ENCODE measurements at places on chromosomes 3 and 15. TPM values are rescaled to one million over a fixed set of nuclear protein-coding genes. Genes with fewer than 3 reads are reported as not detected.

DNA sequence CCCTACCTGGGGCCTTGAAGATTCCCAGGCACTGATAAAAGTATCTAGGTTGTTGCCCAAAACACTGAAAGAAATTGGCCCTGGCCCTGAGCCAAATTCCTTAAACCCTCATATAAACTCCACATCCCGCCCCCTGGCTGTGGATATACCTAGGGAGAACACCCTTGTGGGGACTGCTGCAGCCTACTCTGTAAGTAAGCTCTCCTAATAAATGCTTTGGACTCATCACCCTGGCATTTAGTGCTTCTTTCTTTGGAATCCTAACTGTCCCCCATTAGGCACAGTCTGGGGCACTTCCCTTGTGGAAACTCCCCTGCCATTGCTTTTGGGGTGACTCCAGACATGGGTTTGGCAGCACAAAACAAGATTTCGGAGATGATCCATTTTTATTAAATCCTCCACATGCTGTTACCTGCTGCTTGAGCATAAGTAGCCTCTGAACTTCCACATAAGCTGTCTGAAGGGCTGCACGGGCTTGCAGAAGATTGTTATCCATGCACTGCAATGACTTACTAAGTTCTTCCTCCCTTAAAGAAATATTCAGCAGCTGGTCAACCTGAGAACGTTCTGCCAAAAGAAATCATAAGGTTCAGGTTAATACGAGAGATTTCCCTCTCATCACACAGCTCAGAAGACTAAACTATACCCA lies 46.4 kb downstream of the ZNF106 start:
- DNase-seq, result no peak

The XIRP1 gene
- 263 TPM for total RNA-seq

DNA sequence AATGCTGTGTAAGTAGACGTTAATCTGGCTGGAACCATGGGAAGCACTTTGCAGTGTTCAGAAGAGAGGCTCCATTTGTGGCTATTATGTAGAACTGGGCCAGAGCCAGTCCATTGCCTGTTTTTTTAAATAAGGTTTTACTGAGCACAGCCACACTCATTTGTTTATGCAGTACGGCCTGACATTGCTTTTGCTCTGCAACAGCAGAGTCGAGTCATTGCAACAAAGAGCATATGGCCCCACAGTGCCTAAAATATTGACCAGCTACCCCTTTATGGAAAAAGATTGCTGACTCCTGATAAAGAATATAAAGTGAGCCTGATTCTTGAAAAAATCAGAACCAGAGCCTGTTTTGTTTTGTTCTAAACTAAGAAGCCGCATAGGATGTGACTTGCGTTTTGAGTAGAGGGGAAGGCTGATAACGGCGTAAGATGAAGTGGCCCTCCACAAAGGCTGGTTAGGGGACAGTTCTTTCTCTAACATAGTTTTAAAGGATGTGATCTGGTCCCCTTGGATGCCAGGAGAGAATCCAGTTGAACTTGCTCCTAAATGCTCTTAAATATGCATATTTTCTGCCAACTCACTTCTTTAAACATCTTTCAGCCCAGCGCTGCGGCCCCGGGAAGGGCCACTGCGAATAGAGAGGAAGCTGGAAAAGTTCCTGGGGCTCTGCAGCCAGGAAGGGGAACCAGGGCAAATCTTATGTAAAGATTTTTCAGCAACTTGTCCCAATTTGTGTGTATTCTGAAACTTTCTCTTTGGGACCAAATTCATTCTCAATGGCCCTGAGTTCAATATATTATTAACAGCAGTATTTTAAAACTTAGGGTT lies 64.5 kb downstream of the GLDN start:
- DNase-seq, result no peak

DNA sequence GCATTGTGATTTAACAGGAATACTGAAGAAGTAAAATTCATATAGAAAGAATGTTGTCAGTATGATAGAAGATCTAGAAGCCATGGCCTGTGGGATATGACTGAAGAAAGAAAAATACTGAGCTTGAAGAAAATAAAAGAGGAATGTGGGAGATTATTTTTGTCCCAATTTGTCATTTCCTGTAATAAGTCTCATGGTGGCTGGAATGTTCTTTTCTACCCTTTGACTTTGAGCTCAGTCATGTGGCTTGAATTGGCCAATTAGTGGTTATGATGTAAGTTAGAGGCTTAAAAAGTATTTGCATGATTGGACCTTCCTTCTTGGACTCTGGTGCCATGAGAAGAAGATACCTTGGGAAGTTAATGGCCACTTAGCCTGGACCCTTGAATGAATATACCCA lies 14.1 kb downstream of the APH1B start:
- DNase-seq, result no peak

GRCh38 chr3:42164656-42165055 lies 73.5 kb downstream of the TRAK1 start:
- DNase-seq, result no peak

- DNase-seq, result no peak
These were observed 327.0 kb downstream of the FEZF2 start for GRCh38 chr3:62046326-62046725.

The ZBED2 gene
- not detected for total RNA-seq

The SUCNR1 gene
- 0.12 TPM for total RNA-seq

DNA sequence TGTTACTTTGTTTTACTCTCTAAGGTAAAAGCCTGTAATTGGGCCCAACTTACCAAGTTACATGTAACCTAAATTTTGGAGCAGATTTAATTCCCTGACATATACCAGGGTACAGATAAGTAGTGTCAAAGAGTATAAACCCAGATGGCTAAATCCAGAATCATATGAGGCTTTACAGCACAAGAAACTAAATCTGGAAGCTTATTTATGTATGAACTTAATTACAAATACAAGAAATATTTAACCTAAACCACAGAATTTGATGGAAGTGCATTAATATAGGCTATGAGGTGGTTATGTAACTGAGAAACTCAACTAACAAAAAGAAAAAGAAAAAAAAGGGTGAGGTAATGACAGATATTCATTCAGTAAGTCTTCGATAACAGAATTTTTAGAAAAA lies 930.2 kb upstream of the ALCAM start:
- no peak for DNase-seq

The NLGN1 gene
- 10.5 TPM for total RNA-seq

DNA sequence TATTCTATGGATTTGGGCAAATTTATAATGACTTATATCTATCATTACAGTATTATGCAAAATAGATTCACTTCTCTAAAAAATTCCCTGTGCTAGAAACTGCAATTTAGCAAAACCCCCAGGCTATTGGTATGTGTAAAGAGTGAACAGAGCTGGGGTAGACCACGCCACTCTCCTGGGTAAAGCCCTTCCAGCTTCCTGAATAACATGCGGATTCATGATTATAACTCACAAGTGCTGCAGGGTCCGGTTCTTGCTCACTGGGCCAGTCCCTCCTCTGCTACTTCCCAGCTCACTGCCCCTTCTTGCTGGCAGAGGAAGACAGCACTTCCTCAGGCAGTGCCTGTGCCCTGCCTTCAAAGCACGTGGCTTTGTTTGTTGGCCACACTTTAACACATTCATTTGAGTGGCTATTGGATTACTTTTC lies 4.1 kb downstream of the CD80 start:
- no peak for DNase-seq

- no peak for DNase-seq
These were observed 247.3 kb upstream of the CHRM5 start for GRCh38 chr15:33720952-33721351.

All from left ventricle myocardium superior (tissue), 1 donor.